ENCODE measurements at places on chromosomes 4 and X.

- no peak for DNase-seq
These were observed 63.4 kb upstream of the TBC1D9 start for GRCh38 chr4:140819610-140820009.

GRCh38 chr4:47118192-47118929, 87.0 kb downstream of the GABRB1 start:
- peak; percentile 81 for DNase-seq

DNA sequence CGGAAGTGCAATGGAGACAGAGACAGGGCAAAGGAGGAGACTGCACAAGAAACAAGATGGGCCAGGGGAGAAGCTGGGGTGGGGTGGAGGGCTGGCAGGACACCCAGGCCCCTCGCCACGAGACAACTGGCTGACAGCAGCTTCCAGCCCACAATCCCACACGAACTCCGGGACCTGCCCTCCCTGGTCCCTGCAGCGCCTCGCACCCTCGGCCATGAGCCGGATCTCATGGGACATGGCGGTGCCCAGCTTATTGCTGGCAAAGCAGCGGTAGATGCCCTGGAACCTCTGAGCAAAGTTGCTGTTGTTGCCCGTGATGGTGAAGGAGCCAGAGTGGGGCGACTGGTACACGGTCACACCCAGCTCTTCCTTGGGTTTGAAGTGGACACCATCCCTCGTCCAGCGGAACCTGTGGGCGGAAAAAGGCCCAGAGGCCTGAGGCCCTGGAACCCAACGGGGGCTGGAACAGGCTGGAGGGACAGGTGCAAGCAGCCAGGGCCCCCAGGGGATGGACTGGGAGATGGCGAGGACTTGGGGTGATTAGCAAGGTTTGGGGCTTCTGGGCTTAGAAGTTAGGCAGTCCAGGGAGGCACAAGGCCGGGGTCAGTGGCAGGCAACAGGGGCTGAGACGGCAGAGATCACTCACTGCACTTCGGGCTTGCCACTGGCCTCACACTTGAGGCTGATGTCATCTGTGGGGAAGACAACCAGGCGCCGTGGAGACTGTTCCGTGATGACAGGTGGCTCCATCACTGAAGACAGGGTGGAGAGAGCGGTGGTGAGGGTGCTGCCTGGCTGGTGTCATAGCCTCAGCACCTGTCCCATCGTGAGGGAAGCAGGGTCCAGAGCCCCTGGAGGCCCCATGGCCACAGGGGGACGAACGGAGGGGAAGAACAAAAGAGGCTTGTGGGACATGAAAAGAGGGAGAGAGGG, 13.8 kb downstream of the L1CAM start:
- no peak for DNase-seq

- no peak for DNase-seq
These were observed 119.4 kb upstream of the SORBS2 start for GRCh38 chr4:185931375-185931774.

- DNase-seq: no peak
These were observed 1554.0 kb upstream of the ADGRL3 start for GRCh38 chr4:59646082-59646481.

GRCh38 chrX:49202022-49202421, 2.0 kb upstream of the SYP start:
- DNase-seq: no peak
